ENCODE measurements at places on chromosomes 7 and 10.

DNA sequence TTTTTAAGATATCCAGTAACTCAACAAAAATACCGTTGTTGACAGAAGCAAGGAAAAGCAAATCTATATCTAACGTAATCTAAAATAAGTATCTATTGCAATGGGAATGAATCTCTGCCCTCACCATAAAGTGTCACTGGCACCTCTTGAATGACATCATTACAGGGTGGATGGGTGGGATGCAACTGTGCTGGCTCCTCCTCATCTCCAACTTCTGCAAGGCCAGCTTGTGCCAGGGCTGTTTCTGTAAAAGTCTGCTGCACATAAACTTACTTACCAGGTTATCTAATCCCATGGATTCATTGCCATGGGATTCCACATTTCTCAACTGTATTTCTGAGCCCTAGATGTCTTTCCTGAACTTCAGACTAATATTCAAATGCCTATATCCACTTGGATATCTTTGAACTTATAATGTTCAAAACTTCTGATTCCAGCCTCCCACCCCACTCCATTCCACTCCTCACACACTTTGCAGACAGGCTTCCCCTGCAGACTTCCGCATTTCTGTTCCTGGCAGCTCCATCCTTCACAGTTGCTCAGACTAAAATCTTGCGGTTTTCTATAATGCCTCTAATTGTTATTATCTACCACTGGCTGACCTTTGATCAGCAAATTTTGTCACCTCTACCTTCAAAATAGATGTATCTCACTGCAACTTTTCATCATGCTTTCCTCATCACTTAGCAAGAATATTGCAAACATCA lies 10.7 kb downstream of the FGL2 start:
- no peak for DNase-seq

DNA sequence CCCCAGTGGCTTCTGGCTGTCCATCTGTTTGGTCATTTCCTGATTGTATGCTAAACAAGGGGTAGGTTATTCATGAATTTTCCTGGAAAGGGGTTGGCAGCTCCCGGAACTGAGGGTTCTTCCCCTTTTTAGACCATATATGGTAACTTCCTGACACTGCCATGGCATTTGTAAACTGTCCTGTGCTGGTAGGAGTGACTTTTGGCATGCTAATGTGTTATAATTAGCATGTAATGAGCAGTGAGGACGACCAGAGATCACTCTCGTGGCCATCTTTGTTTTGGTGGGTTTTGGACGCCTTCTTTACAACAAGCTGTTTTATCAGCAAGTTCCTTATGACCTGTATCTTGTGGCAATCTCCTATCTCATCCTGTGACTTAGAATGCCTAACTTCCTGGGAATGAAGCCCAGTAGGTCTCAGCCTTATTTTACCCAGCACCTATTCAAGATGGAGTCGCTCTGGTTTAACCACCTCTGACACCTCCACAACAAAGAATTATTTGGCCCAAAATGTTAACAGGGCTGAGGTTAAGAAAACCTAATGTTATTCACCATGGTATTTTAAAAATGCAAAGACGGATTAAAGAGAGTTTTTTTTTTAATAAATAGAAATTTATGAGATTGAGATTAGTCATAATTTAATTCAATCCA lies 2.4 kb upstream of the PTN start:
- DNase-seq = no peak

DNA sequence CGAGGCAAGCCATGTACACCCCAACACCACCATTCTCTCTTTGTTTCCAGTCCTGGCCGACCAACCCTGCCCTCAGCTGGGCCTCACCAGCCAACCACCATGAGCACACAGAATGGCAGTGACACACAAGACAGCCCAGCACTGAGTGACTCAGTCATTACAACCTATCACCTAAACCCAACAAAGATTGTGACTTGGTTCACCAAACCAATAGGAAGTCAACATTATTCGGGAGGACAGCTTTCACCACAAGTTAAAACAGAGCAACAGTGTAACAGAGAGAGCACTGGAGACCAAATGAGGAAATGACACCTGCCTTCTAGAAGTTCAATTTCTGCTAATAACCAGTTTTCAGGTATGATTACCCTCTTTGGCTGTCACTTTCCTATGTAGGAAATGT lies 72.1 kb downstream of the DNMBP start:
- no peak for DNase-seq

GRCh38 chr10:79250259-79250658 lies 97.0 kb upstream of the PPIF start:
- no peak for DNase-seq

DNA sequence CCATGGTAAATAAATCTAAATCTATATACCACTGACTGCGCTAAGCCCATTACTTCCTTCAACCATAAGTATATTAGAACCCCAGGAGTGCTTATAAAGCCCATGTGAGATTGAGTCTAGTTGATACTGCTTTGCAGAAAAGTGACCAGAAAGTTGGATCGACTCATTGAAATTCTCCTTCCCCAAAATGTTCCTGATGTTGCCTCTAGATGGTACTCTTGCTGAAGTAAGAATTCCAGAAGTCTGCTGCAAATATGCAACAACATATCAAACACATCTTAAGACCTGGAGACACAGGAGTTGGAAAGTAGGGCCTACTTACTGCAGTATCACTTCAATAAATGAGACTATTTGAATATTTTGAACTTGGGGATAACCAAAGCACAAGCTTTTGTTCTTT lies 550.8 kb downstream of the IPMK start:
- DNase-seq = peak; percentile 52
